ENCODE measurements at places on chromosomes 11 and 22. TPM values are rescaled to one million over a fixed set of nuclear protein-coding genes. Genes with fewer than 3 reads are reported as not detected.

The XKR3 gene
- not detected for polyA plus RNA-seq

The CHRDL2 gene
- polyA plus RNA-seq: not detected

The NEFH gene
- 0.08 TPM for polyA plus RNA-seq

The SCGB1C1 gene
- not detected for polyA plus RNA-seq

The RNF121 gene
- polyA plus RNA-seq: 13.1 TPM

The OR5AK2 gene
- not detected for polyA plus RNA-seq

The OR8H3 gene
- polyA plus RNA-seq: not detected

The TRIM49 gene
- not detected for polyA plus RNA-seq

The OR8J3 gene
- polyA plus RNA-seq: not detected

The HSPA8 gene
- 1,515 TPM for polyA plus RNA-seq

The HDHD5 gene
- polyA plus RNA-seq: 45.5 TPM

The STK33 gene
- polyA plus RNA-seq: not detected

The ZNF70 gene
- polyA plus RNA-seq: 0.06 TPM

The APOL4 gene
- polyA plus RNA-seq: not detected

The VPREB1 gene
- polyA plus RNA-seq: not detected

The GAB2 gene
- 0.56 TPM for polyA plus RNA-seq

The MMP12 gene
- polyA plus RNA-seq: not detected

The RTN4RL2 gene
- polyA plus RNA-seq: 0.11 TPM

The LARGE2 gene
- polyA plus RNA-seq: 3.4 TPM

The MTFP1 gene
- 38.3 TPM for polyA plus RNA-seq

The PRDM11 gene
- 0.97 TPM for polyA plus RNA-seq

The CCDC89 gene
- not detected for polyA plus RNA-seq

The TBX10 gene
- not detected for polyA plus RNA-seq

The MMP10 gene
- not detected for polyA plus RNA-seq

The MRPL16 gene
- polyA plus RNA-seq: 97.1 TPM

The OVOL1 gene
- polyA plus RNA-seq: not detected

All from CD4-positive, CD25-positive, alpha-beta regulatory T cell (primary cell).